Upper lobe of left lung (tissue), 6 donors: ENCODE measurements at places on chromosomes 11 and 22.

- DNase-seq = no peak
- H3K27me3 ChIP-seq = no peaks in the 10 kb centered on the region
- no peak overlapping the region for H3K4me3 ChIP-seq
- H3K27ac ChIP-seq = peak overlapping the region; percentile 40
- H3K36me3 ChIP-seq = no peaks in the 10 kb centered on the region
- peaks cover 46% of the 10 kb centered on the region for H3K4me1 ChIP-seq
Measured at GRCh38 chr22:46748908-46749675, 11.0 kb upstream of the CERK start.

GRCh38 chr11:39434466-39434865 is 2025.0 kb downstream of the LRRC4C start:
- no peaks in the 10 kb centered on the region for H3K27me3 ChIP-seq
- no peak overlapping the region for H3K4me3 ChIP-seq
- H3K36me3 ChIP-seq = no peaks in the 10 kb centered on the region
- no peak overlapping the region for H3K27ac ChIP-seq
- H3K4me1 ChIP-seq = no peaks in the 10 kb centered on the region

- H3K36me3 ChIP-seq = no peaks in the 10 kb centered on the region
- H3K4me1 ChIP-seq = no peaks in the 10 kb centered on the region
- H3K27ac ChIP-seq = no peak overlapping the region
Measured at GRCh38 chr11:87851827-87852226, 323.4 kb downstream of the RAB38 start.

- peak within 1 kb of the TSS; percentile 96 for H3K27ac ChIP-seq
- peak within 1 kb of the TSS; percentile 61 for H3K4me3 ChIP-seq
- peaks cover 10% of the 10 kb centered on the region for H3K36me3 ChIP-seq
- no peaks in the 10 kb centered on the region for H3K27me3 ChIP-seq
- peaks cover 33% of the 10 kb centered on the region for H3K4me1 ChIP-seq
Measured at GRCh38 chr11:68271781-68272608, at the start of gene C11orf24. TSS of gene C11orf24 (minus strand) at chr11:68271973. CDS start at chr11:68263767, 8,206 bp downstream.

GRCh38 chr11:10856689-10857458 is 979 bp downstream of the ZBED5 start:
- H3K36me3 ChIP-seq = peaks cover 15% of the 10 kb centered on the region
- no peaks in the 10 kb centered on the region for H3K27me3 ChIP-seq
- peak; percentile 55 for DNase-seq
- peak overlapping the region; percentile 98 for H3K27ac ChIP-seq
- peak overlapping the region; percentile 73 for H3K4me3 ChIP-seq

- no peak for DNase-seq
- no peak overlapping the region for H3K4me3 ChIP-seq
- no peak overlapping the region for H3K27ac ChIP-seq
Measured at GRCh38 chr11:78149646-78150045, 10.2 kb upstream of the ALG8 start.

DNA sequence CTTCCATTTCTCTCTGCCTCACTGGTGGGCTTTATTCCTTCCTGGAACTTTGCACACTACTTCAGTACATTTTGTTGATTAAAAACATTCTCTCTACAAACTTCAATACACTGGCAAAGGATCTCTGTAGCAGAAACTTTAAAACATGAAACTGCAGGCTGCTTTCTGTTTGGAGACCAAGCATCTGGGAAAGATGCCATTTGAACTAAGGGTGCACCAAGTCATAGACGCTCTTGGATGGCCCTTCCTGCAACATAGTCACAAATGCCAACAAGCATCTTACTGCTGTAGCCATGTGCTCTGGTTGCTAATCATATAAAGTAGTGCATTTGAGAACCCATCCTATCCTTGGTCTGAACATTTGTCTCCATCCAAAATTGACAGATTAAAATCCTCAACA is 56.4 kb downstream of the SNX19 start:
- H3K4me1 ChIP-seq = no peaks in the 10 kb centered on the region
- H3K36me3 ChIP-seq = no peaks in the 10 kb centered on the region
- no peak for DNase-seq
- H3K27me3 ChIP-seq = no peaks in the 10 kb centered on the region
- H3K27ac ChIP-seq = no peak overlapping the region

- no peaks in the 10 kb centered on the region for H3K27me3 ChIP-seq
- H3K36me3 ChIP-seq = peaks cover 51% of the 10 kb centered on the region
- no peak overlapping the region for H3K4me3 ChIP-seq
- peaks cover 7% of the 10 kb centered on the region for H3K4me1 ChIP-seq
- DNase-seq = no peak
Measured at GRCh38 chr11:43907028-43907975, 26.7 kb downstream of the ALKBH3 start.

GRCh38 chr22:45917146-45917545 is 59.8 kb downstream of the WNT7B start:
- no peak for DNase-seq
- peaks cover 5% of the 10 kb centered on the region for H3K4me1 ChIP-seq
- H3K27me3 ChIP-seq = no peaks in the 10 kb centered on the region
- no peak overlapping the region for H3K4me3 ChIP-seq
- H3K27ac ChIP-seq = no peak overlapping the region
- H3K36me3 ChIP-seq = no peaks in the 10 kb centered on the region

DNA sequence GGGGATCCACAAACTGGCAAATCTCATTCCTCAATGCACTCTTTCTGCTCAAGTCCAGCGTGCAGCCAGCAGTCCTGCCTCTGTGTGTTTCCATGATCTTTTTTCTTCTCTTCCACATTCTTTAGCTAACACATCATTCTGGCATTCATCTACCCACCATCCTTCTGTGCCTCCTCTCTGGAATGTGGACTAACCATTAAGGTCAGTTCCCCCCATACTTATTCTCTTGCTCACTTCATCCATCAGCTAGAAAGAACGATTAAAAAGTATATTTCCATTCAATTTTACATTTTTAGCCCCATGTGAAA is 7.8 kb downstream of the KIRREL3 start:
- no peak overlapping the region for H3K4me3 ChIP-seq
- DNase-seq = no peak
- H3K4me1 ChIP-seq = no peaks in the 10 kb centered on the region

DNA sequence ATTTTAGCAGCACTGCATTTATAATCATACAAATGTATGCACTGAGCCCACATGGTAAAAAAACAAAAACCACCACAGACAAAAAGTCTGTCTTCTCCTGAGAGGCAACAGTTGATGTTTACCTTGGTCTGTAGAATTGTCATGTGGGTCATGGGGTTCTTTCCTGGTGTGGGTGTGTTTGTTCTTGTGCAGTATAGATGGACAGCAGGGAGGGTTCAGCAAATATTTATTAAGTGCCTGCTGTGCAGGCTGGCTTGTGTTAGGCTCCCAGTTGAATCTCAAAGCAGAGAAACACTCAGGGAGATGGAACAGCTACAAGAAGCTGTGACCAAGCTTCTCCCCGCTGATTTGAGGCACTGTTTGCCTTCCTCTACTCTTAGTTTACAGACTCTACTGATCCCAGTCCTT is 82.2 kb downstream of the PISD start:
- H3K27ac ChIP-seq = no peak overlapping the region
- DNase-seq = no peak
- H3K27me3 ChIP-seq = no peaks in the 10 kb centered on the region
- H3K4me1 ChIP-seq = no peaks in the 10 kb centered on the region
- H3K4me3 ChIP-seq = no peak overlapping the region

DNA sequence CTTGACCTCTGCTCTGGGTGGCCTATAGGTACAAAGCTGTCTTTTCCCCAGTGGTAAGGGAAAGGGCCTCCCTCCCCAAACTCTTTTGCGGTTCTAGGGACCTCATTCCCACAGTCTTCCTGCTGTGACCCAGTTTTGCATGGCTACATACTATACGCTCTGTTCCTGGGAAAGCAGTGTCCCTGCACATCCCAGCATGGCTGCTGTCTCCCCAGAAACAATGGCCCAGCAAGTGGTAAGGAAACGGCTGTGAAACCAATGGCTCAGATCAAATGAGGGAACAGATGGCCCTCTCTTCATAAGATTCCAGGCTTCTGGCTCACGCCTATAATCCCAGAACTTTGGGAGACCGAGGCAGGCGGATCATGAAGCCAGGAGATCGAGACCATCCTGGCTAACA is 41.1 kb downstream of the RPL27A start:
- H3K4me3 ChIP-seq = no peak overlapping the region
- H3K4me1 ChIP-seq = peaks cover 56% of the 10 kb centered on the region
- H3K36me3 ChIP-seq = peaks cover 16% of the 10 kb centered on the region
- H3K27ac ChIP-seq = no peak overlapping the region
- no peaks in the 10 kb centered on the region for H3K27me3 ChIP-seq

GRCh38 chr11:105769627-105770026 is 159.8 kb downstream of the GRIA4 start:
- no peaks in the 10 kb centered on the region for H3K4me1 ChIP-seq
- H3K36me3 ChIP-seq = no peaks in the 10 kb centered on the region
- no peak overlapping the region for H3K27ac ChIP-seq
- H3K27me3 ChIP-seq = no peaks in the 10 kb centered on the region
- DNase-seq = no peak

- H3K4me3 ChIP-seq = no peak overlapping the region
- DNase-seq = no peak
- no peaks in the 10 kb centered on the region for H3K27me3 ChIP-seq
Measured at GRCh38 chr11:31676280-31676982, 134.7 kb downstream of the PAX6 start.

- H3K4me1 ChIP-seq = no peaks in the 10 kb centered on the region
- no peak for DNase-seq
- H3K27ac ChIP-seq = no peak overlapping the region
Measured at GRCh38 chr11:134939905-134940304, 527.9 kb upstream of the B3GAT1 start.

DNA sequence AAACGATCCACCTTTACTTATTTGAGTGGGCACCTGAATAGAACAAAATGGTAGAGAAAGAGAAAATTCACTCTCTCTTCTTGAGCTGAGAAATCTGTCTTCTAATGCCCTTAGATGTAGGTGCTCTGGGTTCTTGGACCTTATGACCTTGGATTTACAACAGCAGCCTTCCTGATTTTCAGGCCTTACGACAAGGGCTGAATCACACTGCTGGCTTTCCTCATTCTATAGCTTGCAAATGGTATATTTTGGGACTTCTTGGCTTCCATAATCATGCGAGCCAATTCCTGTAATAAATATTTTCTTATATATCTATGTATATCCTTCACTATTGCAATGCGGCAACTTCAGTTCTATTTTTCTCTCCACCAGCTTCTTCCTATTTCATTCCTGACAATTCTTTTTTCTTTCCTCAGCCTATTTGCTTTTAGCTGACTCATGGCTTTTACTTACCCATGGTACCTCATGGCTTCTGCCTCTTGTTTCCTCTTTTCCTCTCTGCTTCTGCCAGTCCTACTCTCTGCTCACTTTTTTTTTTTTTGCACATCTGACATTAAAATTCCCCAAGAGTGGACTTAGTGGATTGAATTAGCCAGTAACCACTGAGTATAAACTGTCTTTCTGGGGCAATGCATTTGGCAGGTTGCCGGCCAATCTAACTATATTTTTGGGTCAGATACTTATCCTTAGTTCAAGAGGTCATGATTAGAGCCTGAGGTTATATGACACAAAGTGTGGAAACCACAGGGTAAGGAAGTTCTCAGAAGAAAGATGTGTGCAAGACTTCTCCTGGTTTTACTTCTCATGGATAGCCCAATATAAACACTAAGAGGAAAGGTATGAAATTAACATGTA is 359.5 kb downstream of the TMEM135 start:
- no peaks in the 10 kb centered on the region for H3K27me3 ChIP-seq
- H3K27ac ChIP-seq = no peak overlapping the region
- DNase-seq = no peak
- H3K36me3 ChIP-seq = no peaks in the 10 kb centered on the region

DNA sequence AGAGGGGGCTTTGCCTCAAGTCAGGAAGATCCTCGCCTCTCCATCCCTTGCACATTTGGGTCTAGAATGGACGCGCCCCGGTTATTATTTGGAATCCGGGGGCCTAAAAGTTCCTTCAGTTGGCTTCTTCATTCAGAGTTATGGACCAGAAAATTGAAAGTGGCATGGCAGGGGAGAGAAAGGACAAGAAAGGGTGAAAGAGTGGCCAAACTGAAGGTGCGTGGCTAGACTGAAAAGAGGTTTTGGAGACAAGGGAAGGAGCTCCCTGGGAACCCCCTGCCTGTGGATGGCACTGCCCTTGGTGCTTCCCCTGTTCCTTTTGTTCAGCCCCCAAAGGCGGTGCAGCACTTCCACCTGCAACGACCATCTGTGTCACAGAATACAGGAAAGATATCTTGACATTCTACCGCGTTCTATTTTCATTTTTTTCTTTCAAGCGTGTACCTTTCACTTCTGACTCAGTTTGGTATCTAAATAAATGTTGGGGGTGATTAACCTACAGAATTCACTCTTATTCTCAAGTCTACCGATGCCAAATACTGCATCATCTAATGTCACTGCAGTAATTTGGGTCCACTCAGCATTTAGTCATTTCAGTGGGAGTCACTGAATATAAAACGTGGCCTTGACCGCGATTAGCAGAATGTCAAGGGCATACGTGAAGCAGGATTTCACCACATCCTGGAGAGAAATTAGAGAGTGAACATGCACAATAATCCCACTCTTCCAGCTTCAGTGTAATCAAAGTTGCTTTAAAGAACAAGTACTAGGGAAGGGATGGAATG is 88.1 kb upstream of the ARHGAP32 start:
- H3K4me1 ChIP-seq = peaks cover 23% of the 10 kb centered on the region
- H3K27me3 ChIP-seq = no peaks in the 10 kb centered on the region
- H3K36me3 ChIP-seq = no peaks in the 10 kb centered on the region

DNA sequence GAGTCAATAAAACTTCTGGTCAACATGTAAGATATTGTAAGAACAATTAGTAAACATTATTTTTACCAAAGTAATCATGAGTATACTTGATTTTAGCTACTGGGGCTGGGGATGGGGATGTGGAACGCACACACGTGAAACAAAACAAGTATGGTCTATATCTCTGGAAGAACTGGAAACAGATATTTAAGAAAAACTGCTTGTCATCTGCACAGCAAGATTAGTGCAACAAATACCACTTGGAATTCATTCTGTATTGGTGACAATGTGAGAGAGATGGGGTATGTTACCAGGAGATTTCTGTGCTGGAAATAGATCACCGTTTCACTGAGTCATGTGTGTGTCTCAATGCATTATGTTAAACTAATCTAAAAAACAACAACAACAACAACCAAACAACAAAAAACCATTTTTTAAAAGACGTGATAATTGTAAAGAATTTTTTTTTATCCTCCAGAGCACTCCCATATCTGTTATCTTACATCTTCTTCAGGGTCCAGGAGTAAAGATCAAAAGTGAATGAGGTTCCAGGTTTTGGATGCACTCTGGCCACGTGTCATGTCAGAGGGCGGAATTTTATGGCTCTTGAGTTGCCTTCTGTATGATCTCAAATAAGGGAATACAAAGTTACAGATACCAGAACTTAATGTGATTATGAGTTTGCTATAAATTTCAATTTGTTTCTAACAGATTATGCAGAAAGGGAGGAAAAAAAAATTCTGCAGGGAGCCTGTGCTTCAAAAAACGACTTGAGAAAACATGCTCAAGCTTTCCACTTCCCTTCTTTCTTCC is 153.0 kb downstream of the BBOX1 start:
- no peaks in the 10 kb centered on the region for H3K27me3 ChIP-seq
- no peak overlapping the region for H3K4me3 ChIP-seq
- no peak for DNase-seq
- no peaks in the 10 kb centered on the region for H3K36me3 ChIP-seq
- no peak overlapping the region for H3K27ac ChIP-seq
